Activated CD4-positive, alpha-beta T cell treated with anti-CD3 and anti-CD28 coated beads, Interleukin-2, amount 10 ng/mL, durations not matched to agents 24 days and 14 days (primary cell): ENCODE measurements at places on chromosomes 5 and 9. TPM values are rescaled to one million over a fixed set of nuclear protein-coding genes. Genes with fewer than 3 reads are reported as not detected.

Gene PCDHA11
- not detected in 2 replicates for total RNA-seq

Gene EIF4E1B
- total RNA-seq = not detected in 2 replicates

DNA sequence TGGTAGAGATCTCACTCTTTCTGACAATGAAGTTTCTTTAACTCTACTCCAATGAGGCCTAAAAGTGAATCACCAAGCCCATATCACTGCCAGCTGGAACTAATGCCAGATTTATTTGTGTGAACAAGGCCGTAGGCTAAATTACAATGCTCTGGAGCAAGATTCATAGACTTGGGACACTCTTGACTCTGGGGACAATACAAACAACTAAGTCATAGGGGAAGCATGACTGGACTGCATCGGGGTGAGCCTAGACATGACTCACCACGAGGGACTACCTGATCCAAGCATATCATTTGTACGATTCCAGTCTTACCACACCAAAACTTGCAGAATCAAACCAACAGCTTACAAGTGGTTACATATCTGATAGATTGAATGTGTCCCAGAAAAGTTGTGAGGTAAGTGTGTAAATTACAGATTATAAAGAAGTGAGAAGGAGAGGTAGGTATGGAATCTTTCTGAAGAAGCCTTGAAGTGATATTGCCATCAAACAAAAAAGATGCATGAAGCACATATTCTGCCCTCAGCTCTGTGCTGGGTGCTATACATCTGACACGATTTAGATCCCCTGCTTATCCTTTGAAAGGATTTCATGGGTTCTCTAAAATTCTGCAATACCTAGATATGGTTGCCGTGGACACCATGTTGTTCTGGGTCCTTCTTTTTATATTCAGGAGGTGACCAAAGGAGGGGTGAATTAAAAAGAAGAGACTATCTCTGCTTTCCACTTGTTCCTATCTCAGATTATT is 199.3 kb upstream of the PDE4D start:
- no peaks in the 10 kb centered on the region for H3K36me3 ChIP-seq
- DNase-seq = no peak
- no peak overlapping the region for H3K27ac ChIP-seq
- no peaks in the 10 kb centered on the region for H3K4me1 ChIP-seq
- H3K27me3 ChIP-seq = no peaks in the 10 kb centered on the region
- H3K4me3 ChIP-seq = no peak overlapping the region

DNA sequence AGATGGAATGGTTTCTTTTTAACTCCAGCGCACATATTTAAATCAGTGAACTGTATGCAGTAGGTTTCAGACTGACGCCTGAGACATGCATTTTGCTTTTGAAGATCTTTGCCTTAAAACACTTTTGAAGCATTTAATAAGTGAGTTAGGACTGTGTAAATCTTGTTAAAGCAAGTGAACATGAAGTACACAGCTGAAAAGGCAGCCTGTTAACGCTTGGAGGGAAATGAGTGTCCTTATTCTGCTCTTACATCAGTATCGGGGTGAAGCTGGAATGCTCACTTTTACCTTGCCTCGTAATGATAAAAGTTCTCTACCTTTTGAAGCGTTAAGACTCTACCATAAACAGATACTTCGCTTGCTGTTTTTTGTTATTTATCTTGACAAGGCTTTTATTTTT is 552.2 kb downstream of the ZNF608 start:
- no peaks in the 10 kb centered on the region for H3K36me3 ChIP-seq
- DNase-seq = no peak
- H3K27ac ChIP-seq = no peak overlapping the region

GRCh38 chr5:67259548-67260215 is 63.1 kb upstream of the CD180 start:
- peaks cover 13% of the 10 kb centered on the region for H3K27me3 ChIP-seq
- no peaks in the 10 kb centered on the region for H3K36me3 ChIP-seq
- no peak overlapping the region for H3K27ac ChIP-seq
- DNase-seq = no peak
- H3K4me1 ChIP-seq = no peaks in the 10 kb centered on the region
- no peak overlapping the region for H3K4me3 ChIP-seq
